Right forelimb (tissue), 1 donor: ENCODE measurements at places on chromosomes 2 and 18.

GRCh38 chr2:241213041-241213440 is 24.6 kb downstream of the ANO7 start:
- DNase-seq = no peak

DNA sequence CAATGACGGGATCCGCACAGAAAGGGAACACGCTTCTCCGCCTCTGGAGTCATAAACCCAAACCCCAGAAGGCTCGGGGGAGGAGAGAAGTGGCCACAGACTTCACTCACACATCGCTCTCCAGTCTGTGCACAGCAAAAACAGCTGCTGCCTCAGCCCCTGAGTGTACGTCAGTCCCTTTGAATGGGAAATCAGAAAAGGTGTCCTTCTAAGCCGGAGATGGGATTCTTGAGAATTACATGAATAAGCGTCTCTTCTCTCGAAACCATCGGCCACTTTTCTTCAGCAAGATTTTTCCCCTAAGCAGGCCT is 78.3 kb downstream of the PDCL3 start:
- DNase-seq = no peak

DNA sequence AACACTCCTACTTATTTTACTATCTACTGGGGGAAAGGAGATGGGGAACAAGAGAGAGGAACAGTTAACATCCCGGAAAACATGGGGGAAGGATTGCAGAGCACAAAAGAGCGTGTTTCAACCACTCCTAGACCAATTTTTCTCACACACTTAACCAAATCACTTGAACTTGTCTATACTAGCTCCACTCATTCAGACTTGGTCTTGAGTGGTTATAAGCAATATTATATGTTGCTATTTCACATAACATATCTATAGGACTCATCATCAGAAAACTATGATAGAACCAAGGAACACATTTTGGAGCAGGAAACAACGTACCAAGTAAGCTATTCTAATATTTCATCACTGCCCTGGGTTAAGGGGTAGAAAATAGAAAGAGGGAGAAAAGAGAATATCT is 31.5 kb downstream of the SLC25A12 start:
- no peak for DNase-seq

DNA sequence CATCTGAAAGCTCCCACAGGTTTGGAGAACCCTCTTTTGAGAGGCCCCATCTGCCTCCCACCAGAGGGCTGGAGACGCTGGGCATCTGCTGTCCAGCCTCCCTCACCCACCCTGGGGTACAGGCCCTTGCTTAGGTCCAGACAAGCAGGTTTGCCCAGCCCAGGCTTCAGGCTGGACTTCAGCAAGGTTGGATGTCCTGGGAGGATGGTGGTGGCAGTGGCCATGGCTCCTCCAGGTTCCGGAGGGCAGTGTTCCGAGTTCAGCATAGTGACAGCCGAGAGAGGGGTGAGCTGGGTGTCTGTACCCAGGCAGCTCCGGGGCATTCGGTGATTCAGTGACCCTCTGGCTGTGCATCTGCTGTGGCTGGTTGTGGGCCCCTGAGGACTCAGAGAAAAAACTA is 58.2 kb upstream of the HDAC4 start:
- DNase-seq = peak; percentile 25

GRCh38 chr18:57833441-57834101 is 30.5 kb upstream of the ATP8B1 start:
- no peak for DNase-seq

DNA sequence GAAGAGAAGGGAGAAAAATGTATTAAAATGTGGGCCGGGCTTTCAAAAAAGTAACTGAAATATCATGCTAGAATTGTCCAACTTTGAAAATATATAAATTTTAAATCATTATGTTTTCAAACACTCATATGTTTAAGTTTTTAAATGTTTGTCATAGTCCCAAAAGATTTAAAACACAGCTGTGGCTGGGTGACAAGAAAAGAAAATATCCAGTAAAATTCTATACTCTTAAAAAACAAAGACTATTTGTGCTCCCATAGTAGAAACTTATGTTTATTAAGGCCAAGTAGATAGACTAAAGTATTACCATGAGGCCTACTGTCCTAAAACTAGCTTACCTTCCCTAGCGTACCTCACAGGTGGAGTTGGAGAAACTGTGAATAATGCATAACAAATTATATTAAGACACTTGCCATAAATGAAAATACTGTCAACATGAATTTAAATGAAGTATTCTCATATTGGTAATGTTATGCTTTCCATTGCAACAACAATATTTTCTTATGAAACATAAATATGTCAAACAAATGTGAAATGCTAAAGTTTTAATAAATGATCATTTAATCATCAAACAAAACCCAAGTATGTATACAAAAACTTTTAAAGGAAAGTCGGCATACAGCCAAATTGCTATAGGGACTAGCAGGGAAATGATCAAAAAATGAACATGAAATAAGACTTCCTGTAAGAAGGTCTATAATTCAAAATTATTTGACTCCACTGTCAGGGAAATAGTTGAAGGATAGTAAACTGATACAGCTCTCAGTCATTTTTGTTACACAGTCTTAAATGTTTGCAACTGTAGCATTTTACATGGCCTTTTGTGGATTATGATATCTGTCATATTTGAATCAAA is 13.4 kb downstream of the MEIS1 start:
- DNase-seq = no peak

- no peak for DNase-seq
These were observed 29.5 kb downstream of the VAPA start for GRCh38 chr18:9943311-9943710.

DNA sequence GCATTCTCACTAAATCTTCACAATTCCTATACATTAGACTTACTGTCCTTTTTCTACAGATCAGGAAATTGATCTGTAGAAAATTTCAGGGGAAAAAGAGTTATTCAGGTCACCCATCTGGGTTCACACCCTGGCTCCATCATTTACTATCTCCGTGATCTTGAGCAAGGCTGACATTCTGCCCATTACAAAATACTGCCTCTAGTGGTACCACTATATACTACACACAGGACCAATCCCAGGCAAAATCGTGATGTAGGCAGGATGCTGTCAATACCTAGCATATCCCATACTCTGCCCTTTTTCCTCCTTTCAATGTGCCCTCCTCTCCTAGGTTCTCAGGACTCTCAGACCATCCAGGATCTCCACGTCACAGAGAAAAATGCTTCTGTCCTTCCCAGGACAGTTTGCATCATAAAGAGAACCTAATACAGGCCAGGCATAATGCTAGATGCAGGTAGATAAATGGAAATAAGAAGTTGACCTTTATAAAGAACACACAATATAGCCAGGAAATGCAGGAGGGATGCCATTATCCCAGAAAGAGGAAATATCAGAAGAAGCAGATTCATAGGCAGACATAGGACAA is 101.9 kb downstream of the CDH20 start:
- DNase-seq = no peak

GRCh38 chr2:233593201-233593600 is 24.2 kb upstream of the UGT1A8 start:
- DNase-seq = no peak

DNA sequence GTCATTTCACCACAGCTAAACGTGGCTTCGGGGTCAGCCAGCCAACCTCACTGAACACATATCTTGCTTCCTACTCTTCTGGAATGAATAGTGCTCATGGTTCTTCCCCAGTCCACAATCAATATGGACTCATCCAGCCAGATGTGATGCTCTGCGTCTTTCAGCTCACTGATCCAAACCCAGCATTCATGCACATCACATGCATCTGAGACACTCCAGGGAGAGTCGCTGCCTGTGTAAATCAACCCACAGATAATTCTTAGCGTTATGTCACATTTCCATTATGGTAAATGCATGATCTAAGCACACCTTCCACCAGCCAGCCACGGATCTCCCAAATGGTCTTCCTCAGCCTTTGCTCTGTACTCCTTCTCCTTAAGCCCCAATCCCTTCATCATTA is 306.7 kb upstream of the CHAC2 start:
- DNase-seq = no peak

DNA sequence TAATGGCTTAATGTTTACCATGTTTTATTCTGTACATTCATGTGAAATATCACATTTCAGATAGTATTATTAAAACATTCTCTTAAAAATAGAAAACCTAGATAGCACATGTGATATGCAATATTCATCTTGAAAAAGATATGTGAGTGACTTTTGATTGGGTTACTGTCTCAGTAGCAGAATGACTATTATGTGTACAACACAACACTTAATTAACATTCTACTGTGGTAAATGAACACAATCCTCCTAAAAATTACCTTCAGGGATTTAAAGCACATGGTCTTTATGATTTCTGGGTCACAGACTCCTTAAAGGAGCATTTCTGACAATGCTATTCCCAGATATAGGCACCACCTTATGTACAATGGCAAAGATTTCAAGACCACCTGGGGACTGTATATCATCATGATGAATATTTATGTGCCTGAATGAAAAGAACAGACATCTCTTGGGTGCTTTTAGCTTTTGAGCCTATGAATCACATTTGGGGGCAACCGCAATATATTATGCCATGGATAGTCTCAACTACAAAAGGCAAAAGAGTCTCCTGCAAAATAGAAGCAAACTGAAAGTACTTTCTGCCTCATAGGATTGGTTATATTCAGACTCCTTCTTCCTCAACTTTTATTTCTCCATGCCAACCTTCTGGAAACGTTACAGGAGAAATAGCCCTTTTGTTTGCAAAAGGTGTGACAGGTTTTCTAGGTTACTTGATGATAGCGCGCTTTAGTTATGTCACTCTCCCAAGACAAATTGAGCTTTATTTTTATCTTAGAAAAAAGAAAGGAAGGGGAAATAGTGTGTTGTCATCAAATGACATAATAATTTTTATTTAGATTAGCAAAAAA is 259.0 kb downstream of the CALCRL start:
- DNase-seq = no peak

DNA sequence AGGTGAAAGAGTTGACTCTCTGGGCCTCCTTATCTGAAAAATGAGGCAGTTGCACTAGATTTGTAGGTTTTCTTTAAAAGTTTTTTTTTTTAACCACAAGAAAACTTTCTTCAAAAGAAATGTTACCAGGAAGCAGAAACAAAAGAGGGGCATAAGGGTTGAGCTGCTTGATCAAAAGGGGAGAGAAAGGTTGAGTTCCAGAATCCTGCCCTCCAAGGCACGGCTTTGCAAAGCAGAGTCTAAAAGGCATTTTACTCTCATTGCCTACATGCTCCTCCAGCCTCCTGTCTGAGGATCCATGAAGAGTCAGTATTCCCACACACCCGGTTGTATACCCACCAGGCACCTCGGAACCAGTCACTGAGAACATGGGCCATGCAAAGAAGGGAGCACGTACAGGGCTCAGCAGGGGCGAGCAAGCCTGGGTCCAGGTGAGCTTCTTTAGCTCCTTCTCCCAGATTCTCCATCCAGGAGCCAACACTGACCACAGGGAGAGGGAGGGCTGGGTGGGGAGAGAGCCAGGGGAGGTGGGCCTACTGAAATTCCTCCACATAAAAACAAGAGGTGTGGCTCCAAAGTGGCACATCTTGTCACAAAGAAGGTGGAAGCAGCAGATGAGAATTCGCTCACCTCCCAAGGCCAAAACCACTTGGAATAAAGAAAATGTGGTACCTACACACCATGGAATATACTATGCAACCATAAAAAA is 116.0 kb upstream of the EPC2 start:
- DNase-seq = no peak

- DNase-seq = peak; percentile 47
These were observed 39.1 kb downstream of the ATOH8 start for GRCh38 chr2:85792783-85793441.

DNA sequence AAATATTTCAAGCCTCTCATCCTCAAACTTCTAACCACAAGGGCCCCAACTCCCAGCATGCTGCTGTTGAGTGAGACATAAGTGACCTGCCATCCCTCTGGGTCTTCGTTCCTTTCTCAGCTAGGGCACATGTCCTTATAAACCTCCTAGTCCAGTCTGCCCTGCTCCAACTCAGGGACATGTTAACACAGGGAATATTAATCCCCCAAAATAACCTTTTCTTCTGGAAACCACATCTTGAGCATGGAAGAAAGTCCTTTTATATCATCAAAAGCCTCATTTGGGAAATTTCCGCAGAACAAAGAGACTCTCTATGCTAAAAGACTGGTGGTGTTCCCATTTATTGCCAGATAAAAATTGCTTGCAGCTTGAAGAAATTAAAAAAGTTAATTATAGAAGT is 14.4 kb downstream of the TNP1 start:
- DNase-seq = no peak

- no peak for DNase-seq
These were observed 57.1 kb downstream of the TRABD2A start for GRCh38 chr2:84823788-84824187.

- DNase-seq = no peak
These were observed 99.1 kb upstream of the CD226 start for GRCh38 chr18:70046796-70047195.

DNA sequence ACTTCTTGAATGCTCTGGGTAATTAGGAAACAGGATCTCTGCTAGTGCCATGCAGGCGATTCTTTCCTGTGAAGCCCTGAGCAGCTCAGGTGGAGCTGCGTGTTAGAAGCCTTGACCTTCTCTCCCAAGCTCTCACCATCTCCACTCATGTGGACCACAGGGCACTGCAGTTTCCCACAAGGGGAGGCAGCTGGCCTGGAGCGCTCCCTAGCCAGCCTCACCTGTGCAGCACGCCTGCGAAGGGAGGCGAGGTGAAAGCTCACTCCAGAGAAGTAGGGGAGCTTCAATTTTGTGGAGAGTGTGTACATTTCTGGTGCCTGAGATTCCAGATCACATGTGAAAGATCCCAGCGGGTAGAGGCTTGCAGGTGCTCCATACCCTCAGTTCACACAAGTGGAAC is 11.1 kb upstream of the HES6 start:
- DNase-seq = no peak

- no peak for DNase-seq
These were observed 74.8 kb upstream of the PIEZO2 start for GRCh38 chr18:11224153-11224552.

GRCh38 chr2:18067588-18068384 is 189.3 kb downstream of the KCNS3 start:
- no peak for DNase-seq

GRCh38 chr2:74436111-74436805 is 5.5 kb downstream of the RTKN start:
- no peak for DNase-seq

GRCh38 chr2:173175222-173175621 is 99.6 kb downstream of the MAP3K20 start:
- no peak for DNase-seq

GRCh38 chr18:63373161-63373560 is 6.2 kb upstream of the KDSR start:
- peak; percentile 48 for DNase-seq

GRCh38 chr2:75186821-75187220 is 12.5 kb downstream of the TACR1 start:
- no peak for DNase-seq
